ENCODE measurements at places on chromosomes 3 and 15.

DNA sequence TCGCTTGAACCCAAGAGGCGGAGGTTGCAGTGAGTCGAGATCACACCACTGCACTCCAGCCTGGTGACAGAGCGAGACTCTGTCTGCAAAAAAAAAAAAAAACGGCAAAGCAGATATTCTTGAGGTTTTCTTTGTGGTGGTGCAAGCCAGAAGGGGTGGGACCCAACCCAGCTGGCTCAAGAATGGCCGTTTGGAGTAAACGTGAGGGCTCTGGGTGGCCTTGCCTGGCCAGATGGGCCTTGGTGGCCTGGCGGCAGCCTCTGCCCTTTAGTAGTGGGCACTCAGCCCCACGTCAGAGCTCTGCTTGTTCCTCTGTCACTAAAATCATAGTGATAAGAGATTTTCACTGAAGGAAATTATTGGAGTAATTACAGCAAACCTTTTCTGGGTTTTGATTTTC is 50.5 kb downstream of the ATP1B3 start:
- no peak overlapping the region for H3K4me3 ChIP-seq
- H3K27ac ChIP-seq = no peak overlapping the region
- no peaks in the 10 kb centered on the region for H3K4me1 ChIP-seq
- H3K27me3 ChIP-seq = no peaks in the 10 kb centered on the region
- no peak for DNase-seq
- peaks cover 35% of the 10 kb centered on the region for H3K36me3 ChIP-seq

GRCh38 chr3:16337856-16338540 is 73.0 kb downstream of the OXNAD1 start:
- no peaks in the 10 kb centered on the region for H3K27me3 ChIP-seq
- DNase-seq = no peak
- peaks cover 12% of the 10 kb centered on the region for H3K4me1 ChIP-seq
- H3K36me3 ChIP-seq = peaks cover 8% of the 10 kb centered on the region

DNA sequence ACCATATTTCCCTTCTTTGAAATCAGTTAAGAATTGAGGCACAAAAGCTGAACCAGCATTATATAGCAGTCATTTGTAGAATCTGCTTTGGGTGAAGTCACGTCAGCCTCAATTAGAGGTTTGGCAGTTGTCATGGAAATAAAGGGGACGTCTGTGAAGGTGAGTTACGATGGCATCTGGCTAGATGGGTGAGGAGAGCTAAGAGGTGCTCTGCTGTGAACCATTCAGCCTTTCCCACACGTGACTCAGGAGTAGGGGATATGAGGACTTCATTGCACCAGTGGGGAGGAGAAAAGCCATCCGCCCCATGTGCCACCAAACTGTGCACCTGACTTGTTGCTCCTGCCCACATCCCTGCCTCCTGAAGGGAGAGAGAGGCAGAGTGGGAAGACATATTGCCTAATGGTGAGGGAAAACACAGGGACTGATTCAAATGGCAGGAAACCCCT is 2.8 kb upstream of the C15orf40 start:
- no peak for DNase-seq
- H3K27ac ChIP-seq = no peak overlapping the region
- H3K4me3 ChIP-seq = no peak overlapping the region
- H3K36me3 ChIP-seq = peaks cover 37% of the 10 kb centered on the region
- no peaks in the 10 kb centered on the region for H3K27me3 ChIP-seq
- peaks cover 13% of the 10 kb centered on the region for H3K4me1 ChIP-seq

DNA sequence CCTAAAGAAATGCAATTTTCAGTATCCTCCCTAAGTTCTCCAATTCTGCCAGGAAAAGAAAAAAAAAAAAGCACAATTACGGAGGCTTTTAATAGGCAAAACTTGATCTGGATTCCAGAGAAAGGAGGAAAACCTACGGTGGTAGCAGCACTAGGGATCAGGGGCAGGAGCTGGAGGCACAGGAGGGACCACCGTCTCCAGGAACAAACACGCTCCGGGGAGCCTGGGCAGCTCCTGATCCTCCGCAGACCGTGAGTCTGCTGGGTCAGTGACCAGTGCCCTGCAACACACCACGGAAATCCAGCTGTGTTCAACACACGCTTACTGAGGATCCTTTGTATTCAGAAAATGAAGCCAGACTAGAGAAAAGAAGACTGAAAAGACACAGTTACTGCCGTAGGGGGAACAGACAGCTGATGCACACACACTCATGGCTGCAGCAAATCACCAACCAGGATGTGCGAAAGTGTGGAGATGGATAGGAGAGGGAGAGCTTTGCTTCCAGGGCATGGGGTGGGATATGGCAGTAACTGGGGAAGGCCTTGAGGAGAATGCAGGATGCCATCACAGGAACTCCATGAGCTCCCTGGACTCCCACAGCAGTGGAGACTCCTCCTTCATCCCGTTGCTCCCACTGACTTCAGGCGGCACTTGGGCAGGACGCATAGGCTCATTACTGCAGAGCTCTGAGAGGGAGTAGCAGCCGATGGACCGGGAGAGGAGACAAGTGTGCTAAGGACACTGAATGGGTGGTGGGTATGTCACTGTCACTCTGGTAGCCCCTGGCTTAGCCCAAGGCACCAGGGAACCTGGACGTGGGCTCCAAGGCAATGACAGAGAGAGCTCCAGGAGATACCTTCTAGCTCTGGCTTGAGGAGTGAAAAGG is 167.0 kb downstream of the ATP10A start:
- no peaks in the 10 kb centered on the region for H3K27me3 ChIP-seq
- peaks cover 15% of the 10 kb centered on the region for H3K36me3 ChIP-seq
- H3K4me1 ChIP-seq = no peaks in the 10 kb centered on the region
- H3K27ac ChIP-seq = no peak overlapping the region
- peak; percentile 52 for DNase-seq
- no peak overlapping the region for H3K4me3 ChIP-seq

- no peak overlapping the region for H3K4me3 ChIP-seq
- H3K27me3 ChIP-seq = no peaks in the 10 kb centered on the region
- H3K4me1 ChIP-seq = peaks cover under 1% of the 10 kb centered on the region
- no peak for DNase-seq
- no peaks in the 10 kb centered on the region for H3K36me3 ChIP-seq
Measured at GRCh38 chr15:57411945-57412768, 35.9 kb downstream of the CGNL1 start.

GRCh38 chr15:45268135-45268534 is 16.1 kb downstream of the SLC28A2 start:
- DNase-seq = no peak
- H3K36me3 ChIP-seq = no peaks in the 10 kb centered on the region
- H3K27me3 ChIP-seq = no peaks in the 10 kb centered on the region
- no peak overlapping the region for H3K4me3 ChIP-seq
- no peak overlapping the region for H3K27ac ChIP-seq

- no peak overlapping the region for H3K27ac ChIP-seq
- H3K4me3 ChIP-seq = no peak overlapping the region
- no peaks in the 10 kb centered on the region for H3K36me3 ChIP-seq
- H3K27me3 ChIP-seq = no peaks in the 10 kb centered on the region
Measured at GRCh38 chr3:124174476-124174875, 182.6 kb upstream of the ROPN1 start.

Measured in upper lobe of right lung (tissue), 1 donor.